ENCODE measurements at places on chromosomes 16 and 17.
A peak's percentile ranks its signal among the peaks of the same experiment; 100 is the strongest.

- DNase-seq: no peak
These were observed 3.0 kb downstream of the NGFR start for GRCh38 chr17:49498029-49498615.

DNA sequence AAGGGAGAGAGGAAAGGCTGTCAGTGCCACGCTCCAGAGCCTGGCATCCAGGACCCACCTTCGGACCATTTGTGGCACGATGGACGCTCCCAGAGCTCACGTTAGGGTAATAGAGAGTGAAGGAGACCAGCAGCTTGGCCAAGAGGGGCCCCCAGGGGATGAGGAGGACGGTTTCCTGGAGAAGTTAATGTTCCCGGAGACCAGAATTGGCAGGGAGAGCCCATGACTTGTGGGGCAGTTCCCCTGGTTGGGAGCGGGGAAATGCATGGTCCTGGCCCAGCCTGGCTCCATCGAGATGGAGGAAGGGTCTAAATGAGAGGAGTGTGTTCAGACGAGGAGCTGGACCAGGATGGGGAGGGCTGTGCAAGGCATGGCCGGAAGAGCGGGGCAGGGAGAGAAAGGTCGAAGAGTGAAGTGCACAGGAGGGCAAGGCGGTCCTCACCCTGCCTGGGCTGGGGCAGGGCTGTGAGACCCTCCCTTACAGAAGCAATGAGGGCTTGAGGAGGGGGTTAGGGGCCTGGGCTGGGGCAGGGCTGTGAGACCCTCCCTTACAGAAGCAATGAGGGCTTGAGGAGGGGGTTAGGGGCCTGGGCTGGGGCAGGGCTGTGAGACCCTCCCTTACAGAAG is 2.9 kb upstream of the HIC1 start:
- no peak for DNase-seq

DNA sequence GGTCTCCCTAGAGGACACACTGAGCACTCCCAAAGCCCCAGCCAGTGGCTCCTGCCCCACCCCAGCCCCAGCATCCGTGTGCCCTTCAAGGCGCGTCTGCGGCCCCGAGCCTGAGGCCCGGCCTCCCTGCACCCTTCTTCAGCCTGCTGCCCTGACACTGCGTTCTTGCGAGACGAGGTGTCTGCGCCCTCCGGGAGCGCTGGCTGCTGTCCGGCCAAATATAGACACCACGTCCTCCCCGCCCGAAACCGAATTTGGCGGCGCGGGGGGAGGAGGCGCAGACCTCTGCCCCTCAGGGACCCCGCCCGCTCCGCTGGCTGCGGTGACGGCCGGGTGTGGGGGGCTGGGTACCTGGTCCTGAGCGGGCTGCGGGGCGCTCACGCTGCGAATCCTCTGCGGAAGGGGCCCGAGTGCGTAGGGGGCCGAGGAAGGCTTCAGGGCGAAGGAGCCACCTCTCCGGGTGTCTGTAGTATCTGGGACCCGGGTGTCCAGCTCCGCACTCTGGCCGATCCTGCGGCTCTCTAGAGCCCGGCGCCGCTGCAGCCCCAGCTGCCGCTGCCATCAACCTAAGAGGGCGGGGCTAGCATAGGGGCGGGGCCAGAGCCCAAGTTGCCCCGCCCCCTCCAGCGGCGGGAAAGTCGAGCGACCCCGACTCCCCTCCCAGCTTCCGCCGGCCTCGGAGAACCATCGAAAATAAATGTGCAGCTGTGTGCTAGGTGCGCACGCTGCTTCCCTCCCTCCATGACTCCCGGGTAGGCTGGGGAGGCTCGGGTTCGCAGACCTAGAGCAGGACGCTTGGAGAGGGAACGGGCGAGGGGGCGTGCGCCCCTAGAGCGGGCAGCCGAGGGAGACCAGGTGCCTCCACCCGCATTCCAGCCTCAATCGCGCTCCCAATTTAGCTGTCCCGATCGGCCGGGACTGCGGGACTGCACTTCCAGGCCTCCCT is at the start of gene CORO6:
TSS of gene CORO6 (minus strand) at position 576 of the 946 bp plus-strand sequence. CDS start 1,491 bp downstream, outside the sequence.
- DNase-seq: peak; percentile 49

DNA sequence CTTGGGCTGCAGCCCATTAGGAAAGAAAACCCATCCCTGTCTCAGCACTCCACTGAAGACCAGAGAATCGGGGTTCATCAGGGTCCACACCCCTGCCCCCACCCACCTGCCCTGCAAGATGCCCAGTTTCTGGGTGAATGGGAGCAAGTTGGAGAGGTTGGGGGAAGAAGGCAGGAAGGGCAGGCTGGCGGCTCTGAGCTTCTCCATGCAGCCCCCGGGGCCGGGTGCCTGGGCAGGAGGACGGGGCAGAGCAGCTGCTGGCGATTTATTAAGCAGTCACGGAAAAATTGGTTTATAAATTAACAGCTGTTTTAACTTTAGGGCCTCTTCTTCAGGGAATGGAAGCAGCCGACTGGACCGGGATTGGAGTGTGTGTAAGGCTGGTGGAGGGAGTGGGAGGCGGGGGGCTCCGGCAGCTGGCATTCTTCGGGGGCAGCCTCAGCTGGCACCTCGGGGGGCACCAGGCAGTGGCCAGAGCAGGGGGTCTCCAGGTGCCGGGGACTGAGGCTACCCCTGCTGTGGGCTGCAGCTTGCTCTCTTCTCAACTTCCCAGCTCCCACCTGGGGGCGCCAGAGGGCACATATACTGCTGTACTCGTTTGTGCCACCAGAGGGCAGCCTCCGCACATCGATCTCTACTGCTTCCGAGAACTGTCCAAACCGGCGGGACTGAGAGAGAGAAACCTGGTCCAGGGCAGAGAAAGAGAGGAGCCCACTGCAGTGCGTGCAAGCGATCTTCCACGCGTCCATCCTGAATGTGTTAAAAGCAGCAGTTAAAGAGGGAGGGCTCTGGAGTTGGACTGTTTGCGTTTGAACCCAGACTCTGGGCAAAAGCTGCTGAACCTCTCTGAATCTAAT is 5.0 kb upstream of the PPP1R1B start:
- DNase-seq: peak; percentile 99

- DNase-seq: no peak
These were observed 933 bp upstream of the SNN start for GRCh38 chr16:11667221-11667823.

- DNase-seq: no peak
These were observed 312.3 kb upstream of the KCNJ16 start for GRCh38 chr17:69762766-69763165.

- no peak for DNase-seq
These were observed 4.7 kb upstream of the IL17C start for GRCh38 chr16:88633684-88634140.

GRCh38 chr16:19366391-19366790 is 51.3 kb upstream of the TMC5 start:
- no peak for DNase-seq

DNA sequence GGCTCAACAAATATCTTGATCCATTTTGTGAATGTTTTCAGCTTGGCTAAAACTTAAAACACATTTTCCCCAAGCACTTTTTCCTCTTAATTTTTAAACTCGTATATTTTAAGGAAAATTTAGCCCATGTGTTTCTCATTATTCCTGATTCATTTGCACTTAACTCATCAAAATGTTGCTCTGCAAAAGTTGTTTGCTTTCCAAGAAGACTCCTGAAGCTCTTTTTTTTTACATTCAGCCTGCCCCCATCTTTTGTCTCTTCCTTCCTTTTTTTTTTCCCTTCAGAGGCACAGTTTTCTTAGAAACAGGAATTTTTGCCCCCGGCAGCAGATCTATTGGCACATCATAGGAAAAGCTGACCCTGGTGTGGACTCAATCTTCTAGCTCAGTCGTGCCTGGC is 155.0 kb upstream of the SALL1 start:
- DNase-seq: no peak

GRCh38 chr16:72922714-72923113 is 125.2 kb downstream of the ZFHX3 start:
- DNase-seq: no peak

GRCh38 chr17:67546578-67547527 is 169.8 kb downstream of the PITPNC1 start:
- no peak for DNase-seq

DNA sequence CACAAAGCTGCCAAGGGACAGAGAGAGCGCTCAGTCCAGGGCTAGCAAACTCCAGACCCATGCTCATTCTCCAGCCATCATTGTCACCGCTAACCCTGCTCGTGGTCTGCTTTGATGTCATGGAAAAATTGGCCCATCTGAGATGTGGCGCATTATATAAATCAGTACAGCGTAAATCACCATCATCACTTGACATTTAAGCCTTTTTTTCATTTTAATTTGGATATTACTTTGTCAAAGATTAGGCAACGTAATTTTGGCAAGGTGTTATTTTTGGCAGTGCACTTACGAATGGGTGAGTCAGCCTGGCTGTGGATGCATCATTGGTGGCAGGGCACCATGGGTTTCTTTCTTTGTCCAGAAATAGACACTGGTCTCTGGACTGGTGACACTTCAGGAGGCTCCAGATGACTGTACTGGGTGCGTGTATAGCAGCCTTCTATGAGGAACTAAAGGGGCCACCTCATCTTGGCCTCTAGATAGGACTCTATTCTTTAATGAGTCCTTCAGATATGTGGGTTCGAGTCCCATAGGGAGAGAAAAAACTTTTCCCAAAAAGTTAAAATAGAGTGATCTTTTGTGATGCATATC is 166.3 kb downstream of the MSI2 start:
- DNase-seq: no peak

- no peak for DNase-seq
These were observed 400 bp downstream of the HCFC1R1 start for GRCh38 chr16:3023415-3023668.

GRCh38 chr17:41615454-41615853 is 2.9 kb upstream of the KRT16 start:
- DNase-seq: no peak

Measured in memory B cell (primary cell).